ENCODE measurements at places on chromosomes 2 and 18.

DNA sequence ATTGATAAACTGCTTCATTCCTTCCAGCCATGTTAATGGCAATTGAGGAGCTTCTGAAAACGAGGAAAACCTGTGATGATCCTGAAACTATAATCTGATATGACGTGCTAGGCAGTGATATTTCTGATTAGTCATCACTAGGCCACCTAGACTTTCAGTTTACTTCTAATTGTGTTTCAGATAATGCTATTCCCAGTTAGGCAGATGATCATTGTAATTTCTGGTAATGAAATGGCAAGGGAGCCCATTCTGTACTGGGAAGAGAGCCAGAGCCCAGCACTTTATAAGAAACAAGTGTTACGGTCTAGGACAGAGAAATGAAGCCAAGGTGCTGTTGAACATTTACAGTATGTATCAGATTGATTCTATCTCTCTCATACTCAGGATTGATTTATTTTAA lies 106.2 kb downstream of the CPO start:
- DNase-seq, result no peak

GRCh38 chr2:143519521-143519920 lies 390.3 kb downstream of the ARHGAP15 start:
- DNase-seq, result no peak

GRCh38 chr2:20447437-20448245 lies 767 bp downstream of the RHOB start:
- no peak for DNase-seq

DNA sequence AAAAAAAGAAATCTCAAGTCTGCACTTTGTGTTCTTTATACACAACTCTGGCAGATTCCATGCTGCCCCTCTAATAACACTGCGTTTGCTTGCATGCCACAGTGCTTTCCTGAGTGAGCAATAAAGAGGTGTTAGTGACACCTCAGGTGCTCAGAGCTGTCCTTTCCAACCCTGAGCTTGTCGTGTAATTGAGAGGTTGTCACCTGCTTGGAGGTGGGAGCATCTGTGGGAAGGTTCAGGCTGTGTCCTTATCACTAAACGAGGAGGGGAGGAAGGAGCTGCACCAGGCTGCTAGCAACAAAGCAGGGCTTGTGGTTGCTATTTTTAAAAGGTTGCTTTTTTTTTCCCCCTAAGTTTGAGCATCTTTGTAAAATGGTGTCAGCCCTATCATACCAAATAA lies 31.9 kb downstream of the APCDD1 start:
- no peak for DNase-seq

- no peak for DNase-seq
Measured at GRCh38 chr18:13577091-13577697, 149.2 kb downstream of the FAM210A start.

- DNase-seq, result no peak
Measured at GRCh38 chr2:107398683-107399082, 428.0 kb upstream of the RGPD4 start.

DNA sequence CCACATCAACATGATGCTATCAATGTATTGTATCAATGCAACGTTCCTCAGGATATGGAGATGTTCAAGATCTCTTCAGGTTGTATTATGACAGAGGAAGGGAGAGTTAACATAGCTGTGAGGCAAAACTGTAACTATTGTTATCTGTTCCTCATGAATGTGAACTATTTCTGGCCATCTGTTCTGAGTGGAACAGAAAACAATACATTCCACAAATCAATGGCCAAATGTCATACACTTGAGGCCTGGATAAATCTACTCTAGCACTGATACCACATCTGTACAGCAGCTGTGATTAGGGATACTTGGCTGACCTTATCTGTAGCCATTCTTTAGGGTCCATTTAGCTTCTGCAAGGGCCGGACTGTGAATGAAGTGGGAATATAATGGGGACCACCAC lies 447.9 kb downstream of the IRS1 start:
- no peak for DNase-seq

- no peak for DNase-seq
Measured at GRCh38 chr18:25077944-25078723, 273.8 kb downstream of the ZNF521 start.

DNA sequence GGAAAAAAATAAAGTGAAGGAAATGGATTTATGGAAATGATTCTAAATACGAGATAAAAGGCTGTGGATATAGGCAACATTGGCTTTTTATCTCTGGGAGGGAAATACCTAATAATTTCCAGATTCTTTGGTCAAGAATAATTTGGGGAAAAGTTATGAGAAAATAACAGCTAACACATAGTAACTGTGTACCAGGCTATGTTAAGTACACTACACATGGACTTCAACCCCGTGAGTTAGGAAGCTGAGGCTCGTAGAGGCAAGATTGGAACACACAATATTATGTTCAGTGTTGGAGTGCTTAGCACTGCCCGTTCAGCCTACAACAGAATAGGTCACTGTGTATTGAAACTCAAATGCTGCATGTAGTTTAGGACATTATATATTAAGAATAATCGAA lies 34.3 kb upstream of the GPD2 start:
- no peak for DNase-seq

DNA sequence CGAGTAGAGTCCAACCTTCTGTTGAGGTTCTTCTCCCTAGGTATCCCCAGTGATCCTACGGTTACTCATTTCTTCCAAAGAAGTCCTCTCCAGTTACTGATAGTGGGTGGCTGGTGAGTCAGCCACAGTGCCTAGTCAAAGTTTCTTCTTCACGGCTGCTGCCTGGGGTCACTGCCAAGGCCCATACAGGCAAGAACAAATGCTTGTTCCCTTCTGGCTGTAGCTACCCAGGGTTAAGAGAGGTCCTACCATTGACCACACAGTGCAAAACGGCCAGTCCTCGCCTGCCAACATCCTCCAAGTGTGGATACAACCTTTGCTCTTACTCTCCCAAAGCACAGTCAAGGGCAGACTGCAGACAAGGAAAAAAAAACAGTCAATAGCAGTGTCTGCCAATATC lies 2.9 kb upstream of the PTPN4 start:
- DNase-seq, result no peak

DNA sequence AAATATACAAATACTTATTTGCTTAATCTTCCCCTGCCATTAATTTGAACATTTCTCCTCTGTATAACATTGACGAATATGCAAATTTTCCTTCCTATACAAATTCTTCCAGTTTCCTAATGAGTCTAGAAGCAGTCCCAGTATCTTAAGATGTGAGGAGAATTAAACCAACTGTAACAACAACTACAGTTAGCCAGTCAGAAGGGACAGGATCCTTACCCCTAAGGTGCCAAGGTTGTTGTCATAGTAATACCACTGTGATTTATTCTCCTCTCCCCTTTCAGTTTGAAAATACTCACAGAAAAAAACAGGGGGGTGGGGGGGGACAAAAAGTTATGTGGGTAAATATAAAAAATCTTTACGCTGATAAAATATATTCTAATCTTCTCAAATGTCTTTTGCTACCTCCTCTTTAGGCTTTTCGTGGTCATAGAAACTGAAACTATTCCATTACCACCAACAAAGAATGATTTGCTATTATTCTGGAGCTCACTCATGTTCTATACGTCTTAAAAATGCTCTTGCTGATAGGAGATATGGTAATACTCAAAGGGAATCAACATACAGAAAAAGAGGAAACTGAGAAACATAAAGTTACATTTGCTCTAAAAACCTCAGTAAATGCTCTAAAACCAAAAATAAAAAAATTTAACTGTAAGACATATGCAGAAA lies 107.6 kb downstream of the MEMO1 start:
- no peak for DNase-seq

DNA sequence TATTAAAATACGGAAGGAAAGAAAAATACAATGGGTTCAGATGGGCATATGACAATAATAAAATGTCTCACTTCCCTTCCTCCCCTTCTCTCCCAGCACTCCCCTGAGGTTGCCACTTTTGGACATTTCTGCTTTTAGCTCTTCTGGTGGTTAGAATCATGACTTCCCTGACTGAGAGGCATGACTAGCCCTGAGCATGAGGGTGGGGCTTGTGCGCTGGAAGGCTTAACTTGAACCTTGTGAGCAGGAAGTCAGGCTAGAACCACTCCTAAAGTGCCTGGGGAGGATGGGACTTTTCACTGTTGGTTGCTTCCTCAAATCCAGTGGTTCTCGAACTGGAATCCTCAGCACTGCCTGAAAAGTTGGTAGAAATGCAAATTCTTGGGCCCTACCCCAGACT lies 19.7 kb upstream of the ARHGAP25 start:
- no peak for DNase-seq

DNA sequence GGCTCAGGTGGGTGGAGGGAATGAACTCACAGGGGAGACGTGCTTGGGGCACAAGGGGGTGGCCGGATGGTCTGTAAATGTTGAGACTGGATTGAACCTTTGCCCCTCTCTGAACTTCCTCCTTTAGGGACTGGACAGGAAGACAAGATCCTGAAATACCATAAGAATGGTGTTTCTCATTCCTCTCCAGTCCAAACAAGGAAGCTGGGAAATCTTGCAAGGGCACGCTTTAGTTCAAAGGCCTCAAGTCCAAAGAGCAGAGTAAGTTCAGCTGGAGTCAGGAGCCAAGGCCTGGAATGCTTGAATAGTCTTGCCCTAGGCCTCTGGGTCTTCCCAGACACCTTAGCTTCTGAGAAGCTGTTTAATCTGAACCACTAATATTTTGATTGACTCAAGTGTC lies 52.4 kb upstream of the SIX3 start:
- no peak for DNase-seq

GRCh38 chr2:237863102-237863511 lies 3.7 kb downstream of the RAMP1 start:
- DNase-seq, result no peak

GRCh38 chr2:38709567-38710194 lies 41.5 kb downstream of the SRSF7 start:
- no peak for DNase-seq

GRCh38 chr2:101267671-101268656 lies 15.3 kb downstream of the CNOT11 start:
- DNase-seq, result no peak

GRCh38 chr18:8713691-8714090 lies 8.3 kb downstream of the MTCL1 start:
- DNase-seq, result no peak

GRCh38 chr18:11887328-11888128 lies 20.6 kb downstream of the MPPE1 start:
- DNase-seq, result no peak

GRCh38 chr18:11408555-11409065 lies 200.8 kb upstream of the SLC35G4 start:
- DNase-seq, result no peak

DNA sequence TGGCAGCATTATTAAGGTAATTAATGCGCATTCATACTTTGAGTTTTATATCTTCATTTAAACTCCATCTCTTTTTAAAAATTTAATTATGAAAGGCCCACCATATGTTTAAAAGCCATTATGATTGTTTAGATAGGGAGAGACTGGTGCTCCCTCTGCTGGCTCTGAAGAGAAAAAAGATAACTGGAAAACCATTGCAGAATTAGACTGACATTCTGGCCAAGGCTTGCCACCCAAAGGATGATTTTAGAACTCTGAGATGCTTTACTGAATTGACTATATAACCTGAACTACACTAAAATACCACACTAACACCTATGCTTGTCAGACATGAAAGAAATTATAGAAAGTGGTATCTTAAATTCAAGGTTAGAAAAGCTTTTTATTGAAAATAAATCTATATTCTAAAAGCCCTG lies 127.6 kb upstream of the SPOPL start:
- DNase-seq, result peak; percentile 18

DNA sequence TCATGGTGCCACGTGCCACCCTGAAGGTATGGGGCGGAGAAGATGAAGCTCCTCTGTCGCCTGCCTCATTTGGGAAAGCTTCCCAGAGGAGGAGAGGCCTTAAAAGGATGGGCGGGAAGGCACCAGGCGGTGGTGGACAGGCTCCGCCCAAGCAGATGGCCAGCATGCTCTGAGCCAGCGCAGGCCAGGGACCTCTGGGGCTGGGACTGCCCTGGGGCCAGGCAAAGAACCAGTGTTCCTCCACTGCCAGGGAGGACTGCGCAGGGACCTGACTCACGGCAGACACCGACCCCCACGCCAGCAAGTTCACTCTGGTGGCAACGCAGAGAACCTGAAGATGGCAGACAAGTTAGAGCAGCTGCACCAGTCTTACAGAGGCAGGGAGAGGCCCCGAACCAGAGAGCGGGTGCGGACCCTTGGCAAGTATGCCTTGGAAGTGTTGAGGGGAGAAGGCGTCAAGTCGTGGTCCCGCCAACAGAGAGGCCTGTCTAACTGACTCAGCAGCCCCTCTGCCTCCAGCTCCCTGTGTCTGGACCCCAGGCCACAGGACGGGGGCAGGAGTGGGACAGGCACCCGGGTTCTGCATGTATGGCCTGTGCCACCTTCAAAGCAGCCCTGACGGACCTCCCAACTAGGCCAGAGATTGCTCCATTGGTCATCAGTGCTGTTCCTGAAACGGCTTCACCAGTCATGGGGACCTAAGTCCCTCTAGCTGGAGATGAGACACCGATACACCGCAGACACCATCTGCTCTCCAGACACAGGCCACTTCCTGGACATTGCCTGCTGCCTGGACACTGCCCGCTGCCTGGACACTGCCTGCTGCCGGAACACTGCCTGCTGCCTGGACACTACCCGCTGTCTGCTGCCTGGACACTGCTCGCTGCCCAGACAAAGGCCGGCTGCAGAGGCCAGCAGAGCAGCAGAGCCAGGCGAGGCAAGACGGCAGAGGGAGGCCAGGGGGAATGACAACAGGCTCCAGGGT lies 124.7 kb downstream of the HDAC4 start:
- DNase-seq, result peak; percentile 14

GRCh38 chr2:131105950-131106801 lies 1.0 kb downstream of the PLEKHB2 start:
- DNase-seq, result peak; percentile 45

DNA sequence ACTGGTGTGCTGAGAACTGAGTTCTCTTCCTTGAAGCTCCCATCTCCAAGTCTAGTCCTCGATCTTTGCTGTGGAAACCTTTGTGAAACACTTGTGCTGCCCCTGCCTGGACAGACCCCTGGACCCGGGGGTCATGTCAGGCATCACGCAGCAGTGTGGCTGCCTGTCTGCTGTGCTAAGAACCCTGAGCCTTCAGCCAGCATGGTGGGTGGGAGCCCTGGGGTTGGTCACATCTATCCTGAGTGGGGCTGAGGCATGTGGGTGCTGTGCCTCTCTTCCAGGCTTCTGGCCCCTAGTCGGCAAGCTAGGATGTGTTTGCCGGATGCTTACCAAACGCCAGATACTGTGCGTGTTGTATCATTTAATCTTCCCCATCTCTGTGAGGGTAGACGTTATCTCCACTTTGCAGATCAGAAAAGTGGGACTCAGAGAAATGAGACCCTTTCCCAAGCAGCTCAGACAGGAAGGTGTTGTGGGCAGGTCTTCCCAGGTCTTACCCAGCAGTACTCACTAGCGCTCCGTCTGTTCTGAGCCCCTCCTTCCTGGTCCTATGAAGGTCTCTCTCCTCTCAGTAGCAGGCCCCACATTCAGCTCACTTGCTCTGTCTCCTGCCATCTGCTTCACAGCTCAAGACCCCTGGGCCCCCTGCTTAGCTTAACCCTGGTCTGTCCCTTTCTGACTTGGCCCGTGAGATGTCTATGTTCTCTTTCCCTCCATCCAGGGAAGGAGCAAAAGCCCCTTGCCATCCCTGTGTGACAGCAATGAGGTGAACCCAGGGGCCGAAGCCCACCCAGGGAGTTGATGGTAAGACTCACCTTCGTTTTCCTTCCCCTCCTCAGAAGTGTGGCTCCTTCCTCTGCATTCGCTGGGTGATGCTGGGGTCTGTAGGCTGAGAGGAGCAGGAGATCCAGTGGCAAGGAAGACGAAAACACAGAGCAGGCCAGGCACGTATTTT lies 242.8 kb downstream of the FAM210A start:
- DNase-seq, result no peak

GRCh38 chr2:2320486-2321199 lies 10.4 kb downstream of the MYT1L start:
- DNase-seq, result no peak
